ENCODE measurements at places on chromosomes 16 and 17. TPM values are rescaled to one million over a fixed set of nuclear protein-coding genes. Genes with fewer than 3 reads are reported as not detected.
A peak's percentile ranks its signal among the peaks of the same experiment; 100 is the strongest.

The KIF18B gene
- 23.4 TPM for total RNA-seq

The MAF gene
- not detected for total RNA-seq

The NBR1 gene
- total RNA-seq, result 116 TPM

The CNGB1 gene
- total RNA-seq, result not detected

The CORO1A gene
- 4.0 TPM for total RNA-seq

The XAF1 gene
- total RNA-seq, result 3.2 TPM

- no peaks in the 10 kb centered on the region for H3K4me1 ChIP-seq
- no peak overlapping the region for H3K4me3 ChIP-seq
- H3K27me3 ChIP-seq, result no peaks in the 10 kb centered on the region
- H3K27ac ChIP-seq, result no peak overlapping the region
- H3K36me3 ChIP-seq, result no peaks in the 10 kb centered on the region
Measured at GRCh38 chr16:60755907-60756306, 1280.3 kb downstream of the CDH8 start.

DNA sequence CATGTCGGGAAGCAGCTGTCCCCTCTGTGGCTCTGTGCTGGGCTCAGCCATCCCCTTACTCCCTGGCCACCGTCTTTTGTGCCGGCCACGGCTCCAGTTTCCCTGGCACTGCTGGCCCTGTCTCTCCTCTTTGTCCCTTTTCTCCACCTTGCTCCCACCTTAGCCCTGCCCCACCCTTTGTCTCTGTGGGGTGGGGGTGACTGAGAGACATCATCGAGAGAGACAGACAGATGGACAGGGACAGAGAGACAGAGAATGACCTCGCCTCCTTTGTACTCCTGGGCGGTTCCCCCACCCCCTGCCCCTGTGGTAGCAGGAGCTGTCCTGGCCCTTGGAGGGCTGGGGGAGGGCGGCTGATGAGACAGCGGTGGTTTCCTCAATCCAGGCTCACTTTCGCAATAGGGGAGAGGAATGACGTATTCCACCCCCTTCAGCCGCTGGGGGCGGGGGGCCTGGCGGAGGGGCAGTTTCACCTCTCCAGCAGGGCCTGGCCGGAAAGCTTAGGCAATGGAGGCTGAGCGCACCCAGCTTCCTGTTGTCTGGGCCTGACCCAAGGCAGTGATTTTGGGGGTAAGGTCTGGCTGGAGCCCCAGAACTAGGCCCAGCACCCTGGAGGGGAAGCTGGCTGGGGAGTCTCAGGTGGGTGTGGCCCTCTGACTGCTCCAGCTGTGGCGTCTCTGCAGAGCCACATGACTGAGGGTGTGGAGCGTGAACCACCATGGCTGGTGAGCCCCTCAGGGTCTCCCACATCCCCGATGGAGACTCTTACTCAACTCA lies 7.3 kb downstream of the FMNL1 start:
- H3K27me3 ChIP-seq, result peaks cover 3% of the 10 kb centered on the region
- H3K27ac ChIP-seq, result peak overlapping the region; percentile 86
- peak overlapping the region; percentile 37 for H3K4me3 ChIP-seq
- H3K36me3 ChIP-seq, result no peaks in the 10 kb centered on the region
- H3K4me1 ChIP-seq, result peaks cover 51% of the 10 kb centered on the region
- peak; percentile 71 for DNase-seq

DNA sequence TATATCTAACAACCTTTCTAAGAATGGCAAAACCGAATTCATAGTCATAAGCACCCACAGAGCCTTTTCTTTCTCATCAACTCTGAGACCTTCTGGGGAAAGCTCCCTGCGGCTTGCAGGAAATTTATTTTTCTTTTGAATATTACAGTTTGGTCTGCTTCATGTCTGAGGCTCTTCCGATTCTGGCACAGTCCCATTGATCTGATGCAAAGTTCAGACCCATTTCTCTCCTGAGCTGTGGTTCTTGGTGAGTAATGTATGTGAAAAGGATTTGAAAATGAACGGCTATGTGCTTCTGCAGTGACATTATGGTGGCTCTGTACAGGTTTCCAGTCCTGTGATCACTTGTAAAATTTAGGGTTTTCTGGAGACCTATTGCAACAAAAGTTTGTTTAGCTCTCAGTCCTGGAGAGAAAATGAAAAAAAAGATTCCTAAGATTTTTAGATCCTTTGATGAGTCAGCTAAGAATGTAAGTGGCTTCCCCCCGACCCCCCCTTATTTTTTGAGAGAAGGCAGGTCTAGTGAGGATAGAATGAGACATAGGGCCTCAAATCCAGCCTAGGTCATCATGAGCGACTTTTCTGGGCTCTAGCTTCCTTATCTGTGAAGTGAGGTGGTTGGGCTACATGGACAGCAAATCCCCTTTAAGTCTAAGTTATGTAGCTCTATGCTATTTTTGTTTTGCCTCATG lies 4.6 kb downstream of the GAN start:
- peak; percentile 65 for DNase-seq
- H3K4me1 ChIP-seq, result peaks cover 58% of the 10 kb centered on the region
- H3K27ac ChIP-seq, result peak overlapping the region; percentile 94
- no peaks in the 10 kb centered on the region for H3K27me3 ChIP-seq
- H3K36me3 ChIP-seq, result no peaks in the 10 kb centered on the region
- H3K4me3 ChIP-seq, result peak overlapping the region; percentile 86

DNA sequence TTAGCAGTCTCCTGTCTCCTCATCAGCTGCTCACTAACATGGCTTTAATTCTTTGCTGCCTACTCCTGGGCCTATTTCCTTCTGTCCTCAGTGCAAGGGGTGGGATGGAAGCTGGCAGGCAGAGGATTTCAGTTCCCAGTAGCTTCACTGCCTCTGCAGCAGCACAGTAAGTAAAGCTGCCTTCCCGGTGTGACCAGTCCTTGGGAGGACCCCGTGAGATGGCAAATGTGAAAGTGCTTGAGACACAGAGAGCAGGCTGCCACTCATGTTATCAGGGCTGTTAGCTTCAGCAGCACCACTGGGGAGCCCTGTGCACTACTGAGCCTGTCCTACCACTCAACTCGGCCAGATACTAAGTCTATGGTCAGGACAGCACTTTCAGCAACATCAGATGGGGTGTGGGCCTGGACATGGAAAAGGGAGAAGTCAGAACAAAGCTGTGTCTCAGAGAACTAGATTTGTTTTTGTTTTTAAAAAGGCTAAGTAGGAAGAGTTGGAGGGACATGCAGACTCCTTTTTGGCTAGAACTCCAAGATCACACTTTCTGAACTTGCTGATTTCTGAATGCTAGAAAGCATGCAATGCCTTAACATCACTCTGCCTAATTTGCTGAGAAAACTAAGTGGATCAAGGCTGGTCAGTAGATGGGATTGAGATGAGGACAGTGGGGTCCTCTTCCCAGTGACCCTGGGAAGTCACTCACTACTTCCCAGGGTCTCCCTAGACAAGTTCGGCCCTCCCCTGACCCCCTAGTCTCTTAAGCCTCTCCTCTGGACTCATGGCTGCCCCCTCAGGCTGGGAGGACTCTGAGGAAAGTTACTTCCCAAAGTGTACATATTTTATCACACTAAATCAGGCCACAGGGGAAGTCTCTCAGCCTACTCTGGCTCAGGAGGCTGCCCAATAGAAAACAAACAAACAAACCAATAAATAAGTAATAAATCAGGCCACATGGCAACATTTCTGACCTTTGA lies 1.1 kb downstream of the ACSF2 start:
- H3K4me3 ChIP-seq, result peak overlapping the region; percentile 88
- no peaks in the 10 kb centered on the region for H3K27me3 ChIP-seq
- H3K4me1 ChIP-seq, result peaks cover 52% of the 10 kb centered on the region
- peaks cover 8% of the 10 kb centered on the region for H3K36me3 ChIP-seq
- DNase-seq, result peak; percentile 10
- H3K27ac ChIP-seq, result peak overlapping the region; percentile 76

- H3K36me3 ChIP-seq, result peaks cover 3% of the 10 kb centered on the region
- no peak overlapping the region for H3K27ac ChIP-seq
- H3K4me3 ChIP-seq, result no peak overlapping the region
- H3K4me1 ChIP-seq, result peaks cover 15% of the 10 kb centered on the region
- no peaks in the 10 kb centered on the region for H3K27me3 ChIP-seq
Measured at GRCh38 chr17:56982312-56982711, 4.4 kb downstream of the SCPEP1 start.

DNA sequence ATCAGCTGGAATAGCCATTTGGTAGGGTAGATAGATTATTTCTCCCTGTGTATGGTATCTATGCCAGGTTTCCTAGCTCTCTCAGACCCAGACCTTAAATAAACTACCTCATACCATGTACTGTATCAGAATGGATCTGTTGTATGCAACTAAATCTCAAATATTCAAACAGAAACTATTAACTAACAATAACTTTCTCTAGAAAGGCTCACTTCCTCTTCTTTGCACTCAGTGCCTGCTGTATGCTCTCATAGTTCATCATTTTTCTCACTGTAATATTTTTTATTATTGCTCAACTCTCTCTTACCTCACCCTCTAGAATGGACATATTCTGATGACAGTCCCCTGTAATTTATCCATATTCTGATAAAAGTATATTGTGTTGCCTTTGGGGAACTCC lies 182.4 kb downstream of the TOX3 start:
- no peaks in the 10 kb centered on the region for H3K4me1 ChIP-seq
- no peak for DNase-seq
- H3K27me3 ChIP-seq, result no peaks in the 10 kb centered on the region
- H3K4me3 ChIP-seq, result no peak overlapping the region
- H3K36me3 ChIP-seq, result no peaks in the 10 kb centered on the region

GRCh38 chr17:43033948-43034881 lies 9.2 kb downstream of the RND2 start:
- H3K27me3 ChIP-seq, result peaks cover 1% of the 10 kb centered on the region
- no peaks in the 10 kb centered on the region for H3K4me1 ChIP-seq
- no peaks in the 10 kb centered on the region for H3K36me3 ChIP-seq

DNA sequence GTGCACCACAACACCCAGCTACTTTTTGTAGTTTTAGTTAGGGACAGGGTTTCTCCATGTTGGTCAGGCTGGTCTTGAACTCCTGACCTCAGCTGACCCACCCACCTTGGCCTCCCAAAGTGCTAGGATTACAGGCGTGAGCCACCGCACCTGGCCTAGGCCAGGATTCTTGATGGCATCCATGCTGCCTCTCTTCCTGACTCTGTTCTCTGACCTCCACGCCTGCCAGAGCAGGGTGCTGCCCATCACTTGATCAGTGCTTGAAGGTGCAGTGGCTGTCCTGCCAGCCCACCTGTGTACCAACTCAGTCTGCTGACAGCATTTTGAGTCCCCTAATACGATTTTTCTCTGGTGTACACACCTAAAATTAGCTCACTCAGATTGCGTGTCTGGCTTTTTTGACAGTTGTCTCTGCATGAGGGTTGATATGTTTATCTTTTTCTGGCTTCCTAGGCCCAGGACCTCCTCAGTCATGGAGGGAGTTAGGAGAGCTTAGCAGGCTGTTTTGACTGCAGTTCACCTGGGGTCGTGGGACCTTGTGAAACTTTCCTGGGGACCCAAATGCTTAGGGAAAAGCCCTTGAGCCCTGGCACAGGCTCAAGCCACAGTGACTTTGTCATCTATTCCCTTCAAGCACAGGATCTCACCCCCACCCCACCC lies 5.9 kb downstream of the HAS3 start:
- no peak overlapping the region for H3K27ac ChIP-seq
- peaks cover 12% of the 10 kb centered on the region for H3K36me3 ChIP-seq
- no peak for DNase-seq
- H3K27me3 ChIP-seq, result peaks cover 12% of the 10 kb centered on the region

DNA sequence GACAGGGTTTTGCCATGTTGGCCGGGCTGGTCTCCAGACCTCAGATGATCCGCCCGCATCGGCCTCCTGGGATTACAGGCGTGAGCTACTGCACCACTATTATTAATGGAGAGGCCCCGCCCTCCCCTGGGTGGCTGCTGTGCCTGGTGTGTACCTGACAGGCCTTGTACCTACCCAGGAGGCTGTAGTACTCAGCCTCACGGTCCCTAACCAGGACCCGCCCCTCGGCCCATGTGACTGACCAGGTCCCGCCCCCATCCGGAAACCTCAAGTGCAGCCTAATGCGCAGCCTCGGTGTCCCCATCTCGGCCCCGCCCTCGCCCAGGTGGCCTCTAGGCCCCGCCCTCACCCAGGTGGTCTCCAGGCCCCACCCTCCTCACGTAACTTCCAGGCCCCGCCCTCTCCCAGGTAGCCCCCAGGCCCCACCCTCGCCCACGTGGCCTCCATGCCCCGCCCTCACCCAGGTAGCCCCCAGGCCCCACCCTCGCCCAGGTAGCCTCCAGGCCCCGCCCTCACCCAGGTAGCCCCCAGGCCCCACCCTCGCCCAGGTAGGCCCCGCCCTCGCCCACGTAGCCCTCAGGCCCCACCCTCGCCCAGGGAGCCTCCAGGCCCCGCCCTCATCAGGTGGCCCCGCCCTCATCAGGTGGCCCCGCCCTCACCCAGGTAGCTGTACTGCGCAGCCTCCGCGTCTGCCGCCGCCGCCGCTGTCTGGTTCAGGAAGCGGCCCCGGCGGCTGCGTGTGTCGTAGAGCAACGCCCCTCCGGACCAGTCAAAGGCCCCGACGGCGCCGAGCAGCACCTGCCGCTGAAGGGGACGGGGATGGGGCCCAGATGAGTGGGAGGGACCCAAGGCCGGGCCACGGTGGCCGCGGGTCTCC lies 31.0 kb downstream of the HASPIN start:
- H3K36me3 ChIP-seq, result peaks cover 2% of the 10 kb centered on the region
- no peak overlapping the region for H3K27ac ChIP-seq
- no peak overlapping the region for H3K4me3 ChIP-seq
- H3K27me3 ChIP-seq, result peaks cover 18% of the 10 kb centered on the region

DNA sequence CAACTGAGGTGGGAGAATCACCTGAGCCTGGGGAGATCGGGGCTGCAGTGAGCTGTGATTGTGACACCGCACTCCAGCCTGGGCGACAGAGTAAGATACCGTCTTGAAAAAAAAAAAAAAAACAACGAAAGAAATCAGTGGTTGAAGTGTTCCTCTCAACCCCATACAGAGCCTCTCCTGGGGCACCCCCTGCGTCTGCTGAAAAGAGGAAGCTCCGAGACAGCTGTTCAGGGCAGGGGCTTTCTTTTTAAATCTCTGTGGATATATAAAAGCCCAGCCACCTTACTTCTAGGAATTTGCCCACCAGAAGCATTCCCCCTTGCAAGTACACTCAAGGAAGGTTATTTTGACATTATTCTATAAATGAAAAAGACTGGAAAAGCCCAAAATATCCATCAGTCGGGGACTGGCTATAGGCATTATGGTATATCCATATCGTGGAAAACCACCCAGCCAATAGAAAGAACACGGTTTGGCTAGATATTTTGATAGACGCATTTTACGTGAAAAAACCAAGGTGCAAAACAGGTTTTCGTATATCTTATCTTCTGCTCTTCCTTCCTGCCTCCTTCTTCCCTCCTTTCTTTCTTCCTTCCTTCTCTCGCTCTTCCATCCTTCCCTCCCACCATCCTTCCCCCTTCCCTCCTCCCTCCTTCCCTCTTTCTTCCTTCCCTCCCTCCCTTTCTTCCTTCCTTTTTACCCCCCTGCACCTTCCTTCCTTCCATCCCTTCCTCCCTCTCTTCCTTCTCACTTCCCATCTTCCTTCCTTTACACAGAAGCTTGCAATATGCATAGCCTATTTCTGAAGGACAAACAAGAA lies 9.2 kb upstream of the CCL22 start:
- H3K4me1 ChIP-seq, result no peaks in the 10 kb centered on the region
- no peak overlapping the region for H3K27ac ChIP-seq
- H3K36me3 ChIP-seq, result no peaks in the 10 kb centered on the region
- peaks cover 49% of the 10 kb centered on the region for H3K27me3 ChIP-seq

DNA sequence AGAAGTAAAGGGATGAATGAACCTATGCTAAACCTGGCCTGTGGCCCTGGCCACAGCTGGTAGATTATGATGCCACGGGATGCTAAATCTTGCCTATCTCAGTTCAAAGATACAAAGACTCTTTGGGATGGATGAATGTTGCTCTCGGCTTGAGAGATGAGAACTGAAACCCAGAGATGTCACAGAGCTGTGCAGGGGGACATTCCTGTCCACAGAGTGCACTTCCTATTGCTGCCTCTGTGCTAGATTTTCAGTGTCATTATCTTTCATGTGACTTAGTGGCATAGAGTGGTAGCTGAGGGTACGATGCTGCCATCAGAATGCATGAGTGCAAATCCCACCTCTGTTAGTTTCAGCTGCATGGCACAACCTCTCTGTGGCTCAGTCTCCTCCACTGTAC lies 2.3 kb upstream of the MT1M start:
- no peak overlapping the region for H3K27ac ChIP-seq
- peaks cover 39% of the 10 kb centered on the region for H3K4me1 ChIP-seq
- no peak overlapping the region for H3K4me3 ChIP-seq
- DNase-seq, result no peak
- peaks cover 20% of the 10 kb centered on the region for H3K27me3 ChIP-seq
